AG10803 (cell line): ENCODE measurements at places on chromosomes 12 and 14.

- no peak for DNase-seq
Observed at GRCh38 chr14:99339551-99339950, 67.6 kb upstream of the BCL11B start.

DNA sequence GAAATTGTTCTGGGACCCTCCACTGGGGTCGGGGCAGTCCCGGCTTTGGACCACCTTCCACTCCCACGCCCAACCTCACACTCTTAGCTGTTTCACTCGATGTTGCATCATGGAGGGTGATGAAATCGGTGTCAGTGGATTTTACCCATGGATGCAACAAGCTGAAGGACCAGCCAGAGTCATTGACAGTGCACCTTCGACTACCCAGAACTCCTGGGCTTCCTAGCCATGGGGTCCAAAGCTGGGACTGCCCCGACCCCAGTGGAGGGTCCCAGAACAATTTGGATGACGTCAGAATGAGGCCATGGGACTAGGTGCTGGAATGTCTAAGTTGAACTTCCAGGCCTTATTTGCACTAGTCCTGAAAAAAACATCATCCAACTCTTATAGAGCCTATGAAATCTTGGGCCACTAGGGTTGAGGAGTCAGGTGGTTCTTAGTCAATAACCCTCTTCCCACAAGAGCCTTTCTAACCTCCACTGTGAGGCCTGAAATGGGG, 882 bp upstream of the IL23A start:
- no peak for DNase-seq

- no peak for DNase-seq
Observed at GRCh38 chr12:30438601-30439041, 257.0 kb downstream of the IPO8 start.

DNA sequence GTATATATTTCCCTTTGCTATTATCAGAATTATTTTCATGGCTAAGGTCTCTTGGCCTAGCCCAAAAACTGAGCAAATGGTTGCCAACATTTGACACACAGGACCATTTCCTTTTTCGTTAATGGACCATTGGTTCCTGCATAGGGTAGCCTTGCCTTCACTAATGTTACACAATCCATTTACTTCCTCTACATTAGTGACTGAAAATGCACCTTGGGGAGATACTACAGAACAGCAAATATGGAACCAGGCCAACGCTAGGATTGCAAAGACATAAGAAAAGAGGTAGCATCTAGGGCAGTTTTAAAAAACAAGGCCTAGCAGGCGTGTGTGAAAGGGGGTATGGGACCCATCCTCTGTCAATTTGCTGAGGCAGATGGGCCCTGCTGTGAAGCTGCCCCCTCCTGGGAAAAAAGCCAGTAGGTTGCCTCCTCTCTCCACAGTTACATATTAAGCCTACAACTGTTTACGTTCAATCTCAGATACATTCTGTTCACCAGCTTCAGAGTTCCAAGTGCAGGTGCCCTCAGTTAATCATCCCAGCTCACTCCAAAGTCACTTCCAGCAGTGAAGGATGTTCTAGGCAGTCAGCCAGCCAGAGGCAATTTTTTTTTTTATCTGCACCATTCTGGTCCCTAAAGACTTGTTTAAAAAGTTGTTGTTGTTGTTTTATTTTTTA, 15.0 kb downstream of the AQP6 start:
- DNase-seq = no peak

GRCh38 chr12:23775208-23775607, 174.3 kb downstream of the SOX5 start:
- no peak for DNase-seq
